ENCODE measurements at places on chromosomes 6 and 20.

DNA sequence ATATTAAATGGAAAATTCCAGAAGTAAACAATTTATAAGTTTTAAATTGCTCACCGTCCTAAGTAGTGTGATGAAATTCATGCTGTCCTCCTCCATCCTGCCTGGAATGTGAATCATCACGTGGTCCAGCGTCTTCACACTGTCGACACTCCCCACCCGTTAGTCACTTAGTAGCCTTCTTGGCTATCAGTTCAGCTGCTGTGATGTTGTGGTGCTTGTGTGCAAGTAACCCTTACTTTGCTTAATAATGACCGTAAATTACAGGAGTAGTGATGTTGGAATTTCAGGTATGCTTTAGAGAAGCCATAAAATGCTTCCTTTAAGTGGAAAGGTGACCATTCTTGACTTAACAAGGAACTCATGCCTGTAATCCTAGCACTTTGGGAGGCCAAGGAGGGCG lies 25.2 kb downstream of the RIOK1 start:
- DNase-seq, result no peak

DNA sequence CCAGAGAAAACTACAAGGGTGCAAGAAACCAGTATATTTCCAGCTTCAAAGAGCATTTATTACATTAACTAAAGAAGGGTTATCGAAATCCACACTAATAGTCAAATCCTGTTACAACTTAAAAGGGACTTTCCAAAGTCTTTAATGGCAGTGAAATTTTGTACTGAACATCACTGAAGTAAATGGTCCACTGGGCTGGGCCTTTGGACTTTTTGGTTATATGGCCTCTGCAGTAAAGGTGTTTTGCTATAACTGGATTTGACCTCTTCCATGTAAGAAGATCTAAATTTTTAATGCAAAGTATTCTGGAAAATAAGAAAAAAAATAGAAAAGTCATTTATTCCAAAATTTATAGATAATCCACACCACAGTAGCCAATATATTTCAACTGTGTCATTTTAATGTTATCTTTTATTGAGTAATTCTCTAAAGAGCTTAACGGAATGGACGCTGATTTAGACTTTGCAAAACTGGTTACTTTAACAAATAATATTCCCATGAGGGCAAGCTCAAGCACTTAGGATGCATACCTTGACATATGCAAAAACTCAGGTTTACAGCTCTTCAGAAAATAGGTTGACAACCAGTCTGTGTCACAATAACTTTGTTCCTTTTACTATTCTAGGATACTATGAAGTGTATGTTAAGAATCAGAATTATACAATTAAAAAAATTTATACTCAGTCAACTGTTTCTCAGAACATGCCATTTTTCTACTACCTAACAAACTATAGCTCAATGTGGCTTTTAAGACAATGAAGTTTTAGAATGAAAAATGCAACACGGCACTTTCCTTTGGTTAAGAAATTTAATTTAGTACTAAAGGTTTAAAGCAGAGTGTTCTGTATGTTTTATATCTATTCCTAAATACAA lies 7.0 kb downstream of the RBM39 start:
- no peak for DNase-seq

DNA sequence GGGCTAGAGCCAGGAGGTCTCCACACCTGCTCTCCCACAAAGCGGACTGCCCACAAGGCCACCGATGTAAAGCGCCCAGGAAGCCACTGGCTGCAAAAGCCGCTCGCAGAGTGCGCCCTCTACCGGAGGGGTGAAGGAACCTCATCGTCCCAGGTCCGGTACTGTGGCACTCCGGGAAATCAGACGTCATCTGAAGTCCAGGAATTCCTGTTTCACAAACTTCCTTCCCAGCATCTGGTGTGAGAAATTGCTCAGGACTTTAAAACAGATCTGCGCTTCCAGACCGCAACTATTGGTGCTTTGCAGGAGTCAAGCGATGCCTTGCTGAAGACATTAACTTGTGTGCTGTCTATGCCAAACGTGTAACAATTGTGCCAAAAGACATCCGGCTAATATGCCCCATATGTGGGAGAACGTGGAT lies 115.1 kb upstream of the ARID1B start:
- DNase-seq, result peak; percentile 42

GRCh38 chr6:43608807-43609206 lies 20.3 kb downstream of the GTPBP2 start:
- DNase-seq, result no peak

- DNase-seq, result no peak
Measured at GRCh38 chr6:14857501-14857900, 388.4 kb upstream of the JARID2 start.

DNA sequence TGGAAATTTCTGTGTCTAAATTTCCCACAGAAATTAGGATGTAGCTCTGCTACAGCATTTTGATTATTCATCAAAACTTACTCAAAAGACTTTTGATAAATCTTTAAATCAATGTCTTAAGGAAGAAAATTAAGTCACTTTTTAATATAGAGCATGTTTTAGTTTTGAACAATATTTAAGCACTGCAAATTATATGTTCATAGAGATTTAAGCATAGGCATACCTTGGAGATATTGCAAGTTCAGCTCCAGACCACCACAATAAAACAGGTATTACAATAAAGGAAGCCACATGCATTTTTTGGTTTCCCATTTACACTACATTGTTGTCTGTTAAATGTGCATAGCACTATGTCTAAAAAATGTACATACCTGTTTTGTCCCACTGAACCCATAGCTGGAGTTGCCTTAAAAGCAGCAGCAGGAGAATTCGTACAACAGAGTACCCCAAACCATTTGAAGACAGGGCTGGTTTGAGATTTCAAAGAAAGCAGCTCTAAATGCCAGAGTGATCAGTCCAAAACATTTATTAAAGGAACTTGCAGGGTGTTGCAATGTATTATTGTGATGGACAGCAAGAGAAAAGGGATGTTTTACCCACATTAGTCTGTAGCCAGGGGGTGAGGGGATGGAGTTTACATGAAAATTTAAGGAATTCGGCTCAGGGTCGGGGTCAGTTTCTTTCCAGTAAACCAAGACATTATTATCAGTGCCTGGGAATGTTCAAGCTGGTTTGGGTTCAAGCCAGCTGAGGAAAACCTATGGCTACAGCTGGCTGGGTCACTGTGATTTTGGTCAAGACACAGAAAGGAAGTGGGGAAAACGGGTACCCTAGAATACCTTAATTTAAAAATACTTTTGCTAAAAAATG lies 6.3 kb upstream of the LOC128125822 start:
- no peak for DNase-seq

DNA sequence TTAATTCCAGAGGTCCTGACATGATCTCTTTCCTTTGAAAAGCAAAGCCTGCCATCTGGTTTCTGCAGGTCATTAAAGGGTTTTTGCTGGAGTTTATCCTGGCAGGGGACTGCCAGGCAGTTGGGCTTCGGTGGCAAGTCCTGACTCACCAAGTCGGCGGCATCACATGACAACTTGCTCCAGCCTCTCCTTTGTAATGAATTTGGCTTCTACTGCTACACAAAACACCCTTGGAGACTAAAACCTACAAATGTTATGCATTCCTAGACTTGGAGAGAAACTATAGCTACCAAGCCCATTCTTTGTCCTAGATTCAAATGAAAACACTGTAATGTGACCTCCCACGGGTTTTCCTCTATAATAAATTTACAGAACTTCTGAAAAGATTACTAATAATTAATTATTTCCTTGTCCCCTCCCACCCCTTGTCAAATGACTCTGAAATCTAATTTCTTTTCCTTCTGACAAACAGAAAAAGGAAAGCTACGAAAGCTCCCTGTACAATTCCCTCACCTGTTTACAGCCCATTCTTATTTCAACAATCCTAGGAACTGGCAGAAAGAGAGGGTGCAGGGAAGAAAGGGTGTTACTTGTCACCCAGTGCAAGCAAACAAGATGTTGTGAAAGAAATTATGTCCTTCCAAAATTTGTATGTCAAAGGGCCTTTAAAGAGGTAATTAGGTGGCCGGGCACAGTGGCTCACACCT lies 62.9 kb downstream of the QRSL1 start:
- DNase-seq, result peak; percentile 66

GRCh38 chr6:11033825-11034224 lies 10.3 kb downstream of the ELOVL2 start:
- no peak for DNase-seq

DNA sequence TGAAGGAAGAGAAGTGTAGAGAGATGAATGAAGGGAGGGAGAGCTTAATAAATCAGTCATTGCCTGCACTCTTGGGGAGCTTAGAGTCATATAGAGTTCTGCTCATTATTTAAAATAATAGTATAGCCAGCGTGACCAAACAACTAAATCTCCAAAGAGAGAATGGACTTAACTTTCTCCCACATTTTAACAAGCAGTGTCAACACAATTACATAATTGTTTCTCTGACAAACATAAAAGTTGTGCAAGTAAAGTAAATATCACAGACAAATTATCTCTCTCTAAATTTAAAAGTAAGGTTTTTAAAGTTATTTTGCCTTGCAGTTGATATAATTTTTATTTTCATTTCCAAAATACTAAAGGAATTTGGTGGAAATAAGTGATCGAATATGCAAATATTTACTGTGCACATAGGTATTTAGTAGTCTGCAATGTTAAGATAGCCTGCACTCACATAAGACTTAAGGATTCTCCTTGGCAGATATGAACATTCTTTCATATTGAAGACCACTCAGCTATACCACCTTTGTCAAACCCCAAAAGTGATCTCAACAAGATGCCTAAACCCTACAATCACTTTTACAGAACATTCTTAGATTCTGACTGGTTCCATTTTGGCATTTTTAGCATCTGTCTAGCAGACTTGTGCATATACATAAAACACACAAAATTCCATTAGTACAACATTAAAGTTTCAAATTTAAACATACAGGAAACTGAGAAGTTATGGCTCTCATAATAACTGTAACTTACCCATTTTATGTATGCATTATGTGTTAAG lies 67.7 kb downstream of the KIF6 start:
- no peak for DNase-seq

GRCh38 chr6:149385998-149386646 lies 13.9 kb upstream of the SUMO4 start:
- DNase-seq, result no peak

GRCh38 chr6:114049367-114049966 lies 78.5 kb upstream of the HDAC2 start:
- no peak for DNase-seq

DNA sequence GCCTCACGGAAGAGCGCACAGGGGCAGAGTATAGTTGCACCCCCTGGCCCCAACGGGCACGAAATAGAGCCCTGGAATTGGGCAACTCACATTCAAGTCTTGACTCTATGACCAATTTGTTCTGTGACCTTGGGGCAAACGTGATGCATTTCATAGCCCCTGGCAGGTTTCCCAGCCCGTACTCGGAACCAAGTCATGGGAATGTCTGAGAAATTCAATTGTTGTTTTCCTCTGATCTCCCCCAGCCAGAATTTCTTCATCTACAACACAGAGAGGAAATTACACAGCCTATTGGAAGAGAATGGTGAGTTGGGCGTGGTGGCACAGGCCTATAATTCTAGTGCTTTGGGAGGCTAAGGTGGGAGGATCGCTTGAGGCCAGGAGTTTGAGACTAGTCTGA lies 322.3 kb upstream of the SULF2 start:
- DNase-seq, result no peak

- no peak for DNase-seq
Measured at GRCh38 chr6:15420959-15421438, 175.1 kb downstream of the JARID2 start.

- DNase-seq, result no peak
Measured at GRCh38 chr20:18477218-18477617, 10.0 kb downstream of the POLR3F start.

- DNase-seq, result no peak
Measured at GRCh38 chr6:158648682-158649131, 1.1 kb upstream of the SYTL3 start.

GRCh38 chr6:134875367-134875766 lies 74.5 kb downstream of the ALDH8A1 start:
- DNase-seq, result no peak

- no peak for DNase-seq
Measured at GRCh38 chr6:15623276-15624116, 39.3 kb downstream of the DTNBP1 start.

- DNase-seq, result no peak
Measured at GRCh38 chr20:24582373-24583168, 113.1 kb downstream of the SYNDIG1 start.

DNA sequence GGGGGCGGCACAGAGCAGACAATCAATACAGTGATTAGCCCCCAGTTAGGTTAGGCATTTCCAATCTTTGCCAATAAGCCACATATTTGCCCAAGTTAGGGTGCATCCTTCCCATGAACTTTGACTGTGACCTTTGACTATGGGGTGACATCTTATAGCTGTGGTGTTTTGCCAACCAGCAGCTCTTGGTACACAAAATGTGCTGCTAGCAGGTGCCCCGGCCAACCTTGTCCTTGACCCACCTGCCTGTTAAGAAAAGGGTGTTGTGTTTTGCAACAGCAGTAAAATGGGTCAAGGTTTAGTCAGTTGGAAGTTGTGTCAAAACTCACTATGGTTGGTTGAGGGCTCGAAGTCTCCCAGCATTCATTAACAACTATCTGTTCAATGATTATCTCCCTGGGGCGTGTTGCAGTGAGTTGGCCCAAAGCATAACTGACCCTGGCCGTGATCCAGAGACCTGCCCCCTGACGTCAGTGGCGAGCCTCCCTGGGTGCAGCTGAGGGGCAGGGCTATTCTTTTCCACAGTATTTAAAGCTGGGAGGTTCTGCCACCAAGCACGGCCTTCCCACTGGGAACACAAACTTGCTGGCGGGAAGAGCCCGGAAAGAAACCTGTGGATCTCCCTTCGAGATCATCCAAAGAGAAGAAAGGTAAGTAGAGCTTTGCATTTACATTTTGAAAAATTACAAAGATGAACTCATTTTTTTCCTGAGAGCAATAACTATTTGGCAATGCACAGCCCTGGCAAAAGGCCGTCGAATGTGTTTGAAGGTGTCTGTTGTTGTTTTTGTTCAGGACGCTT lies at the start of gene PCK1:
Gene PCK1, plus strand, starts transcription at position 557 of the 802 bp plus-strand sequence. CDS start 302 bp downstream, outside the sequence.
- DNase-seq, result no peak

DNA sequence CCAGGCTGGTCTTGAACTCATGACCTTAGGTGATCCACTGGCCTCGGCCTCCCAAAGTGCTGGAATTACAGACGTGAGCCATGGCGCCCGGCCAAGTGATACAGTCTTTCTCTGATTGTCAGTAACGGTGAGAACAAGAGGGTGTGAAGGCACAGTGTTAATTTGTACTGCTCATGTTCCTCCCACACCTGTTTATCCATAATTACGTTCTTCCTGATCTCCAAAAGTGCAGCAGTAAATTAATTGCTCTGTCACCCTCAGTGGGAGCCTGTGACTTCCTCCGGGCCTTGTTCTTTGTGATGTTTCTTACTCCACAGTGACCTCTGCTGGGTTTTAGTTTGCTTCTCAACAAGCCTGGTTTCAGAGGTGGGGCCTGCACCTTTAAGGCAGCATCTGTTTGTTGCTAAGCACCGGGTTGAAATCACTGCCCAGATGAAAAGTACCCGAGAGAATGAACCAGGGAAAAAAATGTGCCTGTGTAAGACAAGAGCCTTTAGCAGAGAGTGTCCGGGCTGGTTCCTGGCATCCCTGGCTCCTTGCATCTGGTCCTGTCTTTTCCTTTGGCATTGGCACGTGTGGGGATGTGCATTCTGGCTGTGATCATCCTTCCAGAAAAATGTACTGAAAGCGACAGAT lies 89.1 kb upstream of the CLDN20 start:
- DNase-seq, result peak; percentile 81

Data from NT2/D1 (cell line).